ENCODE measurements at places on chromosomes 7 and 10. TPM values are rescaled to one million over a fixed set of nuclear protein-coding genes. Genes with fewer than 3 reads are reported as not detected.

SPDYE11 gene
- total RNA-seq: not detected

DUS4L gene
- 14.3 TPM for total RNA-seq

TNS3 gene
- 0.47 TPM for total RNA-seq

CYP2C18 gene
- total RNA-seq: not detected

MSS51 gene
- total RNA-seq: 1.1 TPM

PKD2L1 gene
- total RNA-seq: not detected

ZNF862 gene
- 25.6 TPM for total RNA-seq

RADIL gene
- not detected for total RNA-seq

OPALIN gene
- not detected for total RNA-seq

CLDN3 gene
- not detected for total RNA-seq

ABCB4 gene
- not detected for total RNA-seq

LRRC18 gene
- total RNA-seq: not detected

PLA2G12B gene
- total RNA-seq: not detected

NKX2-3 gene
- not detected for total RNA-seq

FAM25A gene
- not detected for total RNA-seq

HOXA13 gene
- total RNA-seq: not detected

SCIN gene
- total RNA-seq: not detected

CYP2E1 gene
- 1.6 TPM for total RNA-seq

Measured in CD4-positive, alpha-beta T cell (primary cell).